Urinary bladder (tissue), 4 donors: ENCODE measurements at places on chromosomes 1 and 21.

- no peak for DNase-seq
Observed at GRCh38 chr1:119253366-119253765, 112.9 kb upstream of the WARS2 start.

GRCh38 chr1:234019387-234019786 is 114.9 kb downstream of the SLC35F3 start:
- no peak for DNase-seq

GRCh38 chr1:3790500-3790923 is 5.8 kb downstream of the LRRC47 start:
- no peak for DNase-seq

- no peak for DNase-seq
Observed at GRCh38 chr1:110233861-110234260, 23.7 kb downstream of the KCNC4 start.

DNA sequence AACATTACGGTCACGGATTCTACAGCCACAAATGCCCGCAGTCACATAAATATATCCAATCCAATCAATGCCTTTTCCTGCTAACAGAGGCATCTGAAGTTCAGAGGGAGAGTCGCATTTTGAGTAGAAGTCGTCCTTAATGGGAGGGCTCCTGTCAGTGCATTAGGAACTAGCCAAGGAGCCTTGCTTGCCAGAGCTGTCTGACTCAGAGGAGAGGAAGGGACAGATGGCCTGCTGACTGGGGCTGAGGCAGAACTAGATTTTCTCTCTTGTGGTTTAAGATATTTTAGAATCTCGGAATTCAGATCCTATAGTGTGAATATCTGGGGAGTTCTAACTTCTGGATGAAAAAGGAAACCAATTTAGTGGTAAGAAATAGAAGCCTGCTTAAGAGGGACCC is 10.6 kb downstream of the XKR8 start:
- no peak for DNase-seq

DNA sequence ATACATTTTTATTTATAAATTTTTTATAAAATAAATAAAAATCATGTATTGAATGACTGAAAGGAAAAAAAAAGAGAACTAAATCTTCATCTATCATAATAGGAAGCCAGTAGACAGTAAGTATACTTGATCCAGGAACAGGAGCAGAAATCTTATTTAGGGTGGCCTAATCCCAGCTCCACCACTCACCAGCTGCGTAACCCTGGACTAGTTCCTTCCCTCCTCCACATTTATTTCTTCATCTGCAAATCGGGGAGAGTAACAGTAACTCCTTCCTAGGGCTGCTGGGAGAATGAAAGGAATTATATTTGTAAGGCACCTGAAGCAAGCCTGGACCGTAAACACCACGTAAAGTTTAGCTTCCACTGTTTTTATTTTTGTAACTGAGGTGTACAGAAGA is 17.9 kb downstream of the GLIS1 start:
- DNase-seq, result no peak

- DNase-seq, result no peak
Observed at GRCh38 chr1:1177452-1178206, 3.9 kb downstream of the TTLL10 start.

- DNase-seq, result no peak
Observed at GRCh38 chr1:23354245-23354644, 10.2 kb upstream of the HNRNPR start.

- DNase-seq, result no peak
Observed at GRCh38 chr1:6262555-6263420, 1.9 kb upstream of the GPR153 start.

DNA sequence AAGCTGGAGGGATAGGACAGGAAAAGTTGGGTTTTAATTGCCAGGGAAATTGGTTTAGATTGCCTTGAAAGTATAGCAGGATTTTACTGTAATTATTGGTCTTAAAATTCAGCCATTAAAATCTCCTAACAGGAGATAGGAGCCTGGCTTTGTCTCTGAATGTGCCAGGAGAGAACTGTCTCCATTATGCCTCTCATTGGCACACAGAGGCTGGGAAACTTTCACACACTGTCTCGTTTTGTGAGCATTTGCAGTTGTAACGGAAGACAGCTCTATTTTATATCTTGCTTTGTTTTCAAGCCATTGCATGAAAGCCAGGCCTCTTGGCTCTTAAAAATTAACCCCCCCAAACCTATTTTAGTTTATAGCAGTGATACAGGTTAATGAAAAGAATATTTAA is 12.5 kb downstream of the DNAJC6 start:
- no peak for DNase-seq
